ENCODE measurements at places on chromosomes 11 and 22.

- DNase-seq: no peak
Observed at GRCh38 chr11:120134931-120135228, 3.0 kb downstream of the TRIM29 start.

GRCh38 chr22:21933910-21934309, 18.7 kb downstream of the PPM1F start:
- no peak for DNase-seq

DNA sequence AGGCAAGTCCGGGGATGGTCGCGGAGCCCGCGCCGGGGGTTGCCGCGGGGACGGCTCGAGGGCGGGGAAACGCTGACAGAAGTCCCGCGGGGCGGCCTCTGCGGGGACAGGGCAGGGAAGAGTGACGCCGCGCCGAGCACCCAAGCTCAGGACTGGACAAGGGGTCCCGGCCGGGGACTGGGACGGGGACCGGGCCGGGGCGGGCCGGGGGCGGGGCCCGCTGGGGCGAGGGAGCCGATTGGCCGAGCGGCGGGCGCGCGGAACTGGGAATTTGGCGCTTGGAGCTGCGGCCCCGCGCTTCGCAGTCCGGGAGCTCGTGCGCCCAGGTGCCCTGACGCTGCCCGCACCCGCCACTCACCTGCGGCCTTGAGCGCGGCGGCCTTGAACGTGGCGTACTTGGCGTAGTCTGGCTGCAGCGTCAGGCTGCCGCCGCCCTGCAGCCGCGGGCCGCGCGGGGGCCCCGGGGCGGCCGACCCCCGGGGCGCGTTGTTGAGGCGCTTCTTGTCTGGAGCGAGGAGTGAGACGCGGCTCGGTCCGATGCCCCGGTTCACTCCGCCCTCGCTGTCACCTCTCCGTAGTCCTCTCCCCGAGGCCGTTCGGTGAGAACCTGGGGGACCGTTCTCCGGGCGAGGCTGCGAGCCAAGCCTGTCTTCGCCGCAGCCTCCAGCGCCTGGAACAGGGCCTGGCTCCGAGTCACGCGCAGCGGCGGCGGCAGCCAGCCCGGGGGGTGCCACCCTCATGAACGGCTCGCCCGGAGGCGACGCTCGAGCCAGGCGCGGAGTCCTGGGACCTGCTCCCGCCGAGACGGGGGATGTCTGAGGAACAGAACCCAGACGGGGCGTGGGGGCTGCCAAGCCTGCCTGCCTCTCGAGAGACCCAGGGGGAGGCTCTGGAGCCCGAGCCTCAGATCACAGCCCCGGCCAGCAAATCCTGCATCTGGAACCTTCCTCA, 4.5 kb downstream of the SHISA8 start:
- DNase-seq: no peak

DNA sequence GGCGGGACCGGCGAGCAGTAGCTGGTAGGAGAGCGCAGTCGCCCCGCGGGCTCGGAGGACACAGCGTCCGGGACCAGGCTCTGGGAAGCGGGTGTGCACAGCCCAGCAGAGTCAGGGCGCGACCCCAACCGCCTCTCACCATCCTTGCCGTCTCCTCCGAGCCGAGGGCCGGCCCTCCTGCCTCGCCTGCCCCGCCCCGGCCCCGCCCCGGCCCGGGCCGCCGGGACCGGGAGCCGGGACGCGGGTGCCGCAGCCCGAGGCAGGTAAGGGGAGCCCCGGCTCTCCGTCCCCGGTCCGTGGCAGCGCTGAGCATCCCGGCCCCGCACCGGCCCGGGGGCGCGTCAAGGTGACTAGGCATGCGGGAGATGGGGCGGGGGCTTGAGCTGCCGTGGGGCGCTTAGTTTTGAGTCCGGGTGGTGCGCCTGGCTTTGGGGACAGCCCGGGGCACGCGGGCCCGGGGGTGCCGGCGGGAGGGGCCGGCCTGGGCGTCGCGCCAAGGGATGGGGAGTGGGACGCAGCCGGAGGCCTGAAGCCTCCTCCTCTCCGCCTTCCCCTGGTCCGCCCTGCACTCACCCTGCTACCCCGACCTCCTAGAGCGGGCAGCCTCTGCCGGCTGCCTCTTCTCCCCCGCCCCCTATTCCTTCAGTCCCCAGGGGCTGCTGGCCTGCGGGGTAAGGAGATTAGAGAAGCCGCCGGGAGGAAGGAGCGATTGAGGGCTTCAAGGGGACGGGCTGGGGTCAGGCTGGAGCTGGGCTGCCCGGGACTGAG, at the start of gene ABCG4:
Gene ABCG4, plus strand, starts transcription at position 35 of the 768 bp plus-strand sequence. CDS start 914 bp downstream, outside the sequence.
- DNase-seq: no peak

DNA sequence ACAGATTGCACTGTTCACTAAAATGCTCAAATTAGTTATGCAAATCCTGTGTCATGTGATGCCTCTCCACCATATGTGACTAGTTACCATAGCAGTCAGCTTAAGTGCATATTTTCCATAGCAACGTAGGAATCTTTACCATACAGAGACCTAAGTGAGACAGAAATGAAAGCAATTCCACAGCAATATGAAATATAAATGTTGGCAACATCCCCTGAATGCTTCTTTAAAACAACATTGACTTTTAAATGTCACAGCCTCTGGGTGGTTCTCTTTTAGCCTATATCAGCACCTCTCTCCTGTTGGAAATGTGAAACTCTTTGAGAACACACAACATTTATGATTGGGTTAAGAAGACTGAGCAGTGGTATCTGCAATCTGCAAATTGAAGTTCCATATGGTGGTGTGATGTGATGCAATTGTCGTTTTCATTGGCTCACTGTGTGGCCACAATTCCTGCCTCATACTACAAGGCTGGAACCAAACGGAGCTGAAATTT, 814.6 kb downstream of the DLG2 start:
- DNase-seq: no peak

DNA sequence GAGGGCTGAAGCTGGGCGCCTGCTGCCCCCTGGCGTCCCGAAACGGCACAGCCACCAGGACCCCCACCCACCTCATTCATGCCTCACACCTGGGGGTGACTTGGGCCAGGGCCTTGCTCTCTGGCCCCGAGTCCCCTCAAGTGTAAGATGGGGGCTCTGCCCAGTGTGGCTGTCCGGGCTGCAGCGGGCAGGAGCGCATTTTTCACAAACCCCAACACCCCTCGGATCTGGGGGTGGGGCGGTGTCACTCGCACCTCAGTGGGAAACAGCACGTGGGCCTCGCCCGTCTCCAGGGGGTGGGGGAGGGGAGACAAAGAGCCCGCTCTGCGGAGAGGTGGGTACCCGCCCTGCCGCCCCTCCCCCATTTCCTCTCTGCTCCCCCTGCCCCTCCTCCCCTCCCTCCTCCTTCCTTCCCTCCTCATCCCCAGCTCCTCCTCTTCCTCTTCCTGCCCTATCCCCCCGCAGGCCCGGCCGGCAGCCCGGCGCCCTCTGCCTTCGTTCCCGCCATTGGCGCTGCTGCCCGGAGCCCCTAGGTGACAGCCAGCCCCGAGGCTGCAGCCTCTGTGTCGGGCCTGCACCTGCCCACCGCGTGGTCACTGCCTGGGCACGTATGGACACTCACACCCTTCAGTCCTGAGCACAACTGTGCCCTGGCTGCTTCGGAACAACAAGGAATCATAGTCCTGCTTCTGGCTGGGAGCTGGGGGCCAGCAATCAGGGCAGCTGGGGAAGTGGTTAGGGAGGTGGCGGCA, 6.8 kb upstream of the CDKN1C start:
- DNase-seq: peak; percentile 46

- DNase-seq: no peak
Observed at GRCh38 chr11:27411328-27411727, 48.3 kb upstream of the CCDC34 start.

- DNase-seq: no peak
Observed at GRCh38 chr11:19861171-19861570, 148.5 kb downstream of the NAV2 start.

- no peak for DNase-seq
Observed at GRCh38 chr11:63884196-63884932, 32.6 kb downstream of the RCOR2 start.

GRCh38 chr11:30125456-30125855, 105.4 kb upstream of the FSHB start:
- DNase-seq: no peak

GRCh38 chr11:11532574-11532973, 89.2 kb downstream of the GALNT18 start:
- no peak for DNase-seq

DNA sequence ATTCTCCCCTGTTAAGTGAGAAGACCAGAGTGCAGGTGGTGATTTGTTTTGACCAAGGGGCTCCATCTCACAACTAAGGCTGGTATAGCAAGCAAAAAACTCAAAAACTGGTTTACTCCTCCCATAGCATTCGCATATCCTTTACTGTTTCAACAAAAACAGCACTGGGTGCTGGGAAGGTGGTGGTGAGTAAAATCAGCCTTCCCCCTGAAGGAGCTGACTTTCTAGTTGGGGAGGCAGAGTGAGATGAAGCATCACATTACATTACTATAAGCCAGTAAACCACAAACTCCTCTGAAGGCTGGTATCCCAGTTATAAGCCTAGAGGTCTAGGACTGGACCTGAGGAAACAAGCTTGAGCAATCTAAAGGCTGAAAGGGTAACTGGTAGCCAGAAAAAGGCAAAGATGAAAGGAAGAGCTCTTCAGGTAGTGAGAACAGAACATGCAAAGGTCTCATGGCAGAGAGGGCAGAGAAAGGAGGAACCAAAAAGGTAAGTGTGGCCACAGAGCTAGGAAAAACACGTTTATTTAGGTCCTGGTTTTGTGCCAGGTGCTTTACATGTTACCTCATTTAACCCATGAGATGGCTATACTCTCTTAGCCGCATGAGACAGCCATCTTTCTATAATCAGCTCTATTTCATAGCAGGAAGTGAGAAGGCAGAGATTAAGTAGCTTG, 22.3 kb downstream of the TMEM123 start:
- no peak for DNase-seq

- no peak for DNase-seq
Observed at GRCh38 chr11:69308936-69309615, 15.1 kb downstream of the MYEOV start.

GRCh38 chr11:64718084-64718779, 4.8 kb downstream of the NRXN2 start:
- DNase-seq: no peak

DNA sequence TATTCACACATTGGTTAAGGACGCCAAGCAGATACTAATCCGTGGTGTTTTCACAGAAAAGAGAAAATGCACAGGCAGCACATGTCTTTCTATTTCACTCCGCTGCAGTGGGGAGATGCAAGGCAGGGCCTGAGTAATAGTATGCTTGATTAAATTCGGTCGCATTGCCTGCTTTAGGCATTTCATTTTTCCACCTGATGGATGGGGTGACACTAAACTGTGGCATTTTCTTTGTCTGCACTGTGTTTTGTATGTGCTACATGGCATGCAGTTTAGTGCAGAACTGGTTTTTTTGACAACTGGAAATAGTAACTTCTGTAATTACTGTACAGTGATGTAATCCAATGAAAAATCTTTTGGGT, 94.9 kb downstream of the SLC17A6 start:
- DNase-seq: no peak

- peak; percentile 8 for DNase-seq
Observed at GRCh38 chr11:10979529-10979928, 121.7 kb upstream of the ZBED5 start.

- DNase-seq: no peak
Observed at GRCh38 chr11:42462558-42463310, 849.1 kb upstream of the API5 start.

DNA sequence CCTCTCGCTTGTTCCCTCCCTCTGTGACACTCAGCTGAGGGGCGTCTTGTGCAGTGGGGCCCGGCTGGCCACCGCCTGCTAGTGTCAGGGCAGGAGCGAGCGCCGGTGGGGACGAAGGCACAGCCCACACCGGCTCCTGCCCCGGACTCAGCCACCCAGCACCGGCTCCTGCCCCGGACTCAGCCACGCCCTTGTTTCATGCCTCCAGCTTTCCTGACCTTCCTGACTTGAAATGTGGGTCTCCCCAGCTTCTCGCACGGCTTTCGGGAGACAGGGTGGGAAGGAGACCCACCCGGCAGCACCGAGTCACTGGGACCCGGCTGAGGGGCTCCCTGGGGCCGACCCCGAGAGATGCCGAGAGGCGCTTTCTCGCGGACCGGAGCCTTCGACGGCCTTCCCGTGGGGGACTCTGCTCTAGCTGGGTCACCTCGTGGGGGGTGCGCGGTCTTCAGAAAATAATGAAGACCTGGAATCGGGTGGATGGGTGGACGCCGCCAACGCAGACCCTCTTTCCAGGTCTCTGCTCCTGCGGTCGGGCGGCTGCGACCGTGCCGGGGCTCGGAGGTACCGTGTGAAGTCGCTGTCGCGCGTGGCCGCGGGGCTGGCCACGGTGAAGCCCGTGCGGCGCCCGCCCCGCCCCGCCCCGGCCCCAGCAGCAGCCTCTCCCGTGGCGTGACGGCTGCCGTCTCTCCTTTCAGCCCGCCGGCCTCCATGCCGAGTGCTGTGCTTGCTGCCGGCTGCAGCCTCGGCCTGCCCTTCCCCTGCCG, 10.2 kb downstream of the GLB1L2 start:
- DNase-seq: no peak

GRCh38 chr11:133977067-133977677, 20.4 kb upstream of the IGSF9B start:
- DNase-seq: no peak

DNA sequence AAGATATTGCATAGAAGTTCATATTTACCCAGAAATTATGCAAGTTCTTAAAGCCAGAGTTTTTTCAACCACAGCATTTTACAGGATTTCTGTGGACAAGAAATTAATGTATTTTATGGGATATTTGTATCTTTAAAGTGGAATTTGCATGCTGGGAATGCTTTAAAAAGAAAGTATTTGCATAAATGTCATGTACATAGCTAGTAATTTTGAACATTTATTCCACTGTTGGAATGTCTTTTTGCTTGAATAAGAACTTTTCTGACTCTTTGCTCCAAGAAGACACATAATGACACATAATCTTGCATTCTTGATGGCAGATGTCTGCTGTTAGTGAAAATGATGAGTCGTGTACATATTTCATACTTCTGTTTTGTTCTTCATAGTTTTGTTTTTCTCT, 66.6 kb downstream of the ATXN10 start:
- DNase-seq: no peak

DNA sequence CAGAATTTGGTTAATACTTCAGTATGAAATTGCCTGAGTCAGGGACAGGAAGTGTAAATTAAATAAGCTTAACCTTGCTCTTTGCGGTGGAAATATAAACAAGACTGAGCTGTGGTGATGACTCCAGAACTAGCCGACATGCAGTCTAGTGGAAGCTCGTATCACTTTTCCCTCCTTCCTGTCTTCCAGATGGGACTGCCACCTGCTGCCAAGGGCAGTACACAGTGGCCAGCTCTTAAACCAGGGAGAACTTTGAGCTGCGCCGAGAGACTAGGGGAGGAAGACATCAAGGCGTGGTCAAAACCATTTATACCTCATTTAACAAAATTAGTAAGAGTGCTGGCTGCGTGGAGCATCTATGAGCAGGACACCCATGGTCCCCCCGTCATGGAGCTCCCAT, 31.3 kb upstream of the CTTN start:
- DNase-seq: no peak
